Activated T-helper 17 cell treated with anti-CD3 and anti-CD28 coated beads, Interleukin-2, amount 50 U/mL, for 72 hours (primary cell): ENCODE measurements at places on chromosomes 7 and 10. TPM values are rescaled to one million over a fixed set of nuclear protein-coding genes. Genes with fewer than 3 reads are reported as not detected.

Gene WNT8B
- 0.11 TPM for total RNA-seq

Gene FOXI2
- total RNA-seq: not detected

Gene EBLN1
- total RNA-seq: not detected

Gene TRIM50
- total RNA-seq: not detected

Gene MTG1
- 38.9 TPM for total RNA-seq

Gene UBE2D1
- 10.2 TPM for total RNA-seq

- no peak for ATAC-seq
Observed at GRCh38 chr7:90383861-90384260, 19.4 kb upstream of the CLDN12 start.

DNA sequence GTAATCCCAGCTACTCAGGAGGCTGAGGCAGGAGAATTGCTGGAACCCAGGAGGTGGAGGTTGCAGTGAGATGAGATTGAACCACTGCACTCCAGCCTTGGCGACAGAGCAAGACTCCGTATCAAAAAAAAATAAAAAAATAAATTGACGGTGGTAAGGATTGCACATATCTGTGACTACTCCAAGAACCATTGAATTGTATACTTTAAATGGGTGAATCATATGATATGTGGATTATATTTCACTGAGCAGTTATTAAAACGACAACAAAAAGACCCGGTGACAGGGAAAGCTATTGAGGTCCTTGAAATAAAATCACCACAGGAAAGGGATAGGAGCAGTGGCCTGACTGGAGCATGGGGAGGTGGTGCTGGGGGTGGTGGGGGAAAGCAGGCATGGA is 31.2 kb upstream of the COMTD1 start:
- ATAC-seq: no peak

- ATAC-seq: no peak
Observed at GRCh38 chr10:48463318-48464003, 141.4 kb downstream of the ARHGAP22 start.

GRCh38 chr10:18279173-18279572 is 138.9 kb downstream of the CACNB2 start:
- no peak for ATAC-seq

- no peak for ATAC-seq
Observed at GRCh38 chr7:133784486-133785001, 342.6 kb upstream of the LRGUK start.

DNA sequence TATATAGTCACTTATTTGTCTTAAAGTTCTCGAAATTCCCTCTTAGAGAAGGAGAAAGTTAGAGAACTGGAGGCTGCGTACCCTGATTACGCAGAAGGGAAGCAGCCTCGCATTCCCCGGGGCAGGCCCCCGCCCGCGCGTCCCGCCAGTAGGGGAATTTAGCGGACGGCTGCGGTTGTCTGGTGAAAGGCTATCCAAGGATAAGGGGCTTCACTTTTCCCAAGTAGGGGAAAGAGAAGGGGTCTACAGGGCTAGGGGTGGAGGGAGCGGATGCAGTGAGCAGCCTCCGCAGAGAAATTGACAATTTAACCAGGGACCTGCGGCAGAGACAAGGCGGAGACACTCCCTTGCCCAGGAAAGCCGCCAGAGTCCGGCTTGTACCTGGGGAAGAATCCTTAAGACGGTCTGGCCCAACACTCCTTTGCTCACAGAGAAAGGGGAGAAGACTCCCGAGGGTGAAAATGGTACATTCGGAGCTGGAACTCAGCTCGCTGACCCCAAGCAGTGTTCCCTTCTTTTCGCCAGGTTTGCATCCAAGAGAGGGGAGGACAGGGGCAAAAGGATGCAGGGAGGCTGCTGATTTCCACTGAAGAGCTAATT is 994 bp upstream of the MAGI2 start:
- ATAC-seq: no peak

GRCh38 chr10:71312811-71313789 is 6.0 kb upstream of the SLC29A3 start:
- ATAC-seq: no peak

GRCh38 chr7:137836541-137836940 is 10.2 kb downstream of the DGKI start:
- no peak for ATAC-seq

GRCh38 chr7:97022491-97023306 is 1.9 kb downstream of the DLX5 start:
- no peak for ATAC-seq
